ENCODE measurements at places on chromosomes 12 and 14. TPM values are rescaled to one million over a fixed set of nuclear protein-coding genes. Genes with fewer than 3 reads are reported as not detected.

DNA sequence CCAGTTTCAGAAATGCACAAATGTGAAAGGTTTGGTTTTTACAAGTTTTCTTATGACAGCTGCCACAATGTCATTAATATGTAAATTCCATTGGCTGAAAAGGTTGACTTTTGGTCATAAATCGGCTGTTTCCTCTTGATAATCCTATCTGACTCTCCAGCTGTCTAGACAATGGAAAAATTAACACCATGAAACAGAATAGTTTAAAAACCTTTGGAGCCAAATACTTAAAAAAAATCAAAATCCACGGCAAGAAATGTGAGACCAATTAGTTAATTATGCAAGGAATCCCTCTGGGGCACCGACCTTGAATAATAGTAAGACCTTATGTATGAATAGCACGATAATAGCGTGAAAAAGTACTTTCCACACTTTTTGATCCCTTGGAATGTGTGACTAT lies 138.0 kb downstream of the ZNF664 start:
- DNase-seq: no peak

DNA sequence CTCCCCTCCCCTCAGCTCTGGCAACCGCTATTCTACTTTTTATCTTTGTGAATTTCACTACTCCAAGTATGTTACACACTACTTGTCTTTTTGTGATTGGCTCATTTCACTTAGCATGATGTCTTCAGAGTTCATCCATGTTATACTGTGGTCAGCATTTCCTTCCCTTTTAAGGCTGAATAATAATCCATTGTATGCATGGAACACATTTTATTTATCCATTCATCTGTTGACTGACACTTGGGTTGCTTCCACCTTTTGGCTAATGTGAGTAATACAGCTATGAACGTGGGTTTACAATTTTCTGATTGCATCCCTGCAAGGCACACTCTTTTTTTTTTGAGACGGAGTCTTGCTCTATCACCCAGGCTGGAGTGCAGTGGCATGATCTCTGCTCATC lies 53.0 kb upstream of the FUT8 start:
- no peak for DNase-seq

GRCh38 chr12:77577791-77578190 lies 252.9 kb upstream of the NAV3 start:
- DNase-seq: no peak

Gene POLR3B
- polyA plus RNA-seq: 6.5 TPM

Gene TDRD9
- 0.46 TPM for polyA plus RNA-seq

Gene IL22
- polyA plus RNA-seq: not detected

Gene RAB15
- 22.8 TPM for polyA plus RNA-seq

Gene BHLHE41
- polyA plus RNA-seq: 21.0 TPM

Gene KCNA1
- polyA plus RNA-seq: 1.3 TPM

GRCh38 chr12:69274861-69275260 lies 35.5 kb downstream of the CPSF6 start:
- no peak for DNase-seq

- DNase-seq: no peak
These were observed 37.2 kb downstream of the IFNG start for GRCh38 chr12:68122236-68122920.

Gene GARIN6
- polyA plus RNA-seq: not detected
